ENCODE measurements at places on chromosomes 12 and 14. TPM values are rescaled to one million over a fixed set of nuclear protein-coding genes. Genes with fewer than 3 reads are reported as not detected.

The DDN gene
- total RNA-seq = 0.06 TPM

The CLEC14A gene
- total RNA-seq = 34.7 TPM

The KIF5A gene
- 0.38 TPM for total RNA-seq

The ABCD2 gene
- 0.20 TPM for total RNA-seq

The HOXC10 gene
- not detected for total RNA-seq

The LAG3 gene
- 0.79 TPM for total RNA-seq

The RNF212B gene
- not detected for total RNA-seq

The MDGA2 gene
- total RNA-seq = 0.17 TPM

The GARIN6 gene
- not detected for total RNA-seq

The AP5M1 gene
- total RNA-seq = 42.2 TPM

The SERPINA9 gene
- total RNA-seq = not detected

The RASSF9 gene
- 8.3 TPM for total RNA-seq

The LRRC74A gene
- not detected for total RNA-seq

The RNASE12 gene
- not detected for total RNA-seq

The SLC38A4 gene
- total RNA-seq = 1.5 TPM

The KRT85 gene
- not detected for total RNA-seq

The IGF1 gene
- 57.1 TPM for total RNA-seq

The SLC6A12 gene
- 3.4 TPM for total RNA-seq

The MYO1H gene
- 0.20 TPM for total RNA-seq

The WSB2 gene
- 129 TPM for total RNA-seq

The KRT81 gene
- total RNA-seq = not detected

The KCNMB4 gene
- total RNA-seq = 3.9 TPM
